ENCODE measurements at places on chromosomes 1 and 21.

DNA sequence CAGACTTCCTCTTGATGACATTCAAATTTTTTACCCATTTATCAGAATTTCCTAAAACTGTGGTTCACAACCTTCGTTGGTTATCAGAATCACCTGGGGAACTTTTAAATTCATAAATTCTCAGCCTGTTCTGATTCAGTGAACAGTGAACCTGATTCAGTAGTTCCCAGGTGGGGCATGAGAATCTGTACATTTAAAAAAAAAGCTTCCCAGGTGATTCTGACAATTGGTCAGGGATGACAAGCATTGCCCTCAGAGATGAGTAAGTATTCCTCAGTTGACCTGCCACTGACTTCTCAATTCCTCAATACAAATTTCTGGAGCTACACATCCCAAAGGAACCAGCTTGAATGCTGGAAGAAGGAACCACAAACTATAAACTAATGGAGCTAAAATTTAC is 23.5 kb upstream of the CR2 start:
- DNase-seq: no peak

- no peak for DNase-seq
Observed at GRCh38 chr1:76942549-76942948, 75.3 kb downstream of the ST6GALNAC5 start.

DNA sequence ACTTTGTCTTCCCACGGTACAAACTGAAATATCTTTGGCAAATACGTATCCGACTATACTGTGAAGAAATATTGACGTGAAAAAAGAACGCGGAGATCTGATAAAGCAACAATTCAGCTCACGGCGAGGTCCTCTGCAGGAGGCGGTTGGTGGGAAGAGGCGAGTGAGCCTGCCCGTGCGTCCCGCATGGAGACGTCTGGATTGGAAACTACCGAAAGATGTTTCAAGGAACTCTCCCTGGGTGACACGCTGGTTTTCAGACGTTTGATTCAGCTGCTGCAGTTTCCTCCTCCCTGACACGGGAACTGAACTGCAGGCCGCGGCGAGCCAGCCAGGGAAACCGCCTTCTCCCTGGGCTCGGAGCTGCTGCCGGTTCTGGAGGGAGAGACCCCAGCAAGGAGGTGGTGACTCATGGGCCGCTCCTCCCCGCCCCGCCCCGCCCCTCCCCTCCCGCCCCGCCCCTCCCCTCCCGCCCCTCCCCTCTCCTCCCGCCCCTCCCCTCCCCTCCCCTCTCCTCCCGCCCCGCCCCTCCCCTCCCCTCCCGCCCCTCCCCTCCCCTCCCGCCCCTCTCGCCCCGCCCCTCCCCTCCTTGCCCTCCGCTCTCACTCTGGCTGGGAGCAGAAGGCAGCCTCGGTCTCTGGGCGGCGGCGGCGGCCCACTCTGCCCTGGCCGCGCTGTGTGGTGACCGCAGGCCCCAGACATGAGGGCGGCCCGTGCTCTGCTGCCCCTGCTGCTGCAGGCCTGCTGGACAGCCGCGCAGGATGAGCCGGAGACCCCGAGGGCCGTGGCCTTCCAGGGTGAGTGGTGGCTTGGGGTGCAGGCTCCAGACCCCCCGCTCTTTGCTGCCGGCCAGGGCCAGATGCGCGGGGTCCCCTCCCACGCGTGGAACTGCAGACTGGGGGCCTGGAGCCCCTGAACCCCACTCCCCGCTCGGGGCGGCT is at the start of gene COL6A1:
Gene COL6A1, plus strand, starts transcription at position 620 of the 941 bp plus-strand sequence. Its CDS starts 81 bp downstream, at position 701.
- DNase-seq: peak; percentile 9

- no peak for DNase-seq
Observed at GRCh38 chr1:231337043-231337471, 595 bp downstream of the EXOC8 start.
